HFFc6 (cell line): ENCODE measurements at places on chromosomes 1 and 21.

GRCh38 chr1:86061551-86061990 lies 95.0 kb downstream of the COL24A1 start:
- DNase-seq: no peak

DNA sequence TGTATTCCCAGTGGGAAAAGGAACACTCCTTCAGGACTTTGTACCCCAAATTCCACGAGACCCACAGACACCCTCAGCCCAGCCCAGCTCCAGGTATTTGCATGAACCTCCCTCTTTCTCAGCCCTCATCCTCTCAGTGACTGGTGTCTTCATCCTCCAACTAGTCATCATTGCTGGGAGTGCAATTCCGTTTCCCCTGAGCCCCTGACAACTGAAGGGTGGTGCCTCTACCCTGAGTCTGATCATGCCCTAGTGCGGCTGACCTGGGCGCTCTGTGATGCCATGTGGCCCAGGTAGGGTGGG lies 3.8 kb upstream of the ZNF692 start:
- DNase-seq: no peak

- no peak for DNase-seq
These were observed 23.3 kb downstream of the KCNN3 start for GRCh38 chr1:154846565-154847442.

- DNase-seq: no peak
These were observed 23.2 kb downstream of the HIVEP3 start for GRCh38 chr1:41895552-41895951.

GRCh38 chr1:6872573-6873261 lies 87.5 kb downstream of the CAMTA1 start:
- DNase-seq: no peak

- no peak for DNase-seq
These were observed 10.4 kb downstream of the MUL1 start for GRCh38 chr1:20497506-20497905.

GRCh38 chr1:119226321-119226720 lies 85.9 kb upstream of the WARS2 start:
- DNase-seq: no peak
